Placental pericyte (primary cell): ENCODE measurements at places on chromosomes 5 and 9. TPM values are rescaled to one million over a fixed set of nuclear protein-coding genes. Genes with fewer than 3 reads are reported as not detected.

Gene FAM169A
- total RNA-seq, result under 0.01 and 0.57 TPM in 2 replicates

Gene GLRA1
- not detected in 2 replicates for total RNA-seq

Gene C5orf46
- 0.29 TPM in 1 of 2 replicates, not detected in the other for total RNA-seq

Gene GMCL2
- not detected in 2 replicates for total RNA-seq

Gene TMEM215
- not detected in 2 replicates for total RNA-seq

Gene TMEM252
- total RNA-seq, result not detected in 2 replicates
